ENCODE measurements at places on chromosomes 7 and 10. TPM values are rescaled to one million over a fixed set of nuclear protein-coding genes. Genes with fewer than 3 reads are reported as not detected.

DNA sequence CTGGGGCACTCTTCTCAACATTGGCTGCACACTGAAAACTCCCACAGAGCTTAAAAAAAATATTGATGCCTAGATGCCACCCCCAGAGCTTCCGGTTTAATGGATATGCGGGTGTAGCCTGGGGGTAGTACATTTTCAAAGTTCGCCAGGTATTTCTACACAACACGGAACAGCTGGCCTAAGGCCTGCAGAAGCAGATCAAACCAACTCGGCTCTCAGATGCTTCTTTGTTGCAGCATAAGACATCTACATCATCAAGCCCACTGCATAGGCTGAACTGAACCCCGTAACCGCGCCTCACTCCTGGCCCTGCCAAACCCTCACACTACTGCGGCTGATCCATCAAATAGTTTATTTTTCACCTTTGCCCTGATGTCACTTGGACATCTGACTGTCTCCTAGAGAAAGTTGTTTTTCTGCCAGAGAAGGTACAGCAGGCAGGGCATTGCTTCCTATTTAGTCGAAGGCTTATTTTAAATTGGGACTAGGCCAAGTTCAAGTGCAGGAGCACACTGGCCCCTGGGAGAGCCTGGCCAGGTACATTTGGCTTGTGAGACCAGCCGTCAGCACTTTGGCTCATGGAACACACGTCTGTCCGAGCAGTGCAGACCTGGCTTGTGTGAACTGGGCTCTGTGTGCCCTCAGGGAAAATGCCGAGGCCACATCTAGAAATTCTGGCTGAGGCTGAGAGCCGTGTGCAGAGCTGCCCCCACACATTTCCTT is 113.3 kb downstream of the TACC2 start:
- peak; percentile 80 for DNase-seq

DNA sequence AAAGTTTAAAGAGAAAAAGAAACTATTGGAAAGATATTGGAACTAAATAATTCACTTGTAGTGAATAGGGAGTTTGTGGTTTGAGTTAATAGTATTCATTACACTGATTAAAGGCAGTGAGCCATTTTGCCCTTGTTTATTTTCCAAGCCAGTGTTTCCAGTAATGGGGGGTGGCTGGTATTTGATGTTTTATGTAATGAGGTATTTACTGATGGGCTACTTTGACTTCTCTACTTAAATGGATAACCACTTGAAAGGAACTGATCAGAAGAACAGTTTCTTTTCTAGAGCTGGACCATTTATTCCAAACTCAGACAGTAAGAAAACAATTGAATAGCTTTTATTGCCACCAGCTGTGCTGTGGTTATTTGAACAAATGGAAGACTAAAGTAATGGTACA is 227.0 kb upstream of the HDAC9 start:
- no peak for DNase-seq

DNA sequence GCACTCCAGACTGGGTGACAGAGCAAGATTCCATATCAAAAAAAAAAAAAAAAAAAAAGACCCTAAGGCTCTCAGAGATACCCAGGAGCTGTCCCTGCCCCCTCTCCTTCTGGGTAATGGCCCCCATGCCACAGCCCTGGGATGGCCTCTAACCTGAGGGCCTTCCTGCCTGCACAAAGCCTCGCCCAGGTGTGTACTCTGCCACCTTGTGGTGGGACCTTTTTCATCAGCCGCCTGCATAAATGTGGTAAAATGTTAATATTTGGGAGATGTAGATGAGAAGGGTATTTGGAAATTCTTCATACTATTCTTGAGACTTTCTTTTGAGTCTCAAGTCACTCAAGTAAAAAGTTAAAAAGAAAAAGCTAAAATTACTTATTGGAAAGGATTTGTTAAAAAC is 46.3 kb upstream of the RNF216 start:
- DNase-seq = peak; percentile 50

GRCh38 chr7:33979807-33980355 is 74.5 kb downstream of the BMPER start:
- peak; percentile 43 for DNase-seq

DNA sequence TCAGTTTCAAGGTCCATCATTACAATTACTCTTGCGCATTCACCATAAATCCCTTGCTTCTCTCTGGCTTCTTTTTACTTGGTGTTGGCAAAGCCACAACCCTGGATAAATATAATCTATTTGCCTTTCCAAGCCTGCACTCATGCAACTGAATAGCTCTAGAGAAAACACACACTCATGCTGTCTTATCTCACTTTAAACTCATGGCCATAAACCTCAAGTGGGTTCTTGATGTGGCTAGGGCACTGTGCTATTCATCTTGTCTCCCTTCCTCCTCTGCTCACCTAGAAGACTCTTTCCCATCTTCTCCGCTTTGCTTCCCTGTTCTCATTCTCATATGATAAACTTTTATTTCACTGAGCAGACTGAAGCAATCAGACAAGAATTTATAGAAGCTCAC is 165.4 kb upstream of the MTPN start:
- no peak for DNase-seq

SH3PXD2A gene
- 15.0 TPM for total RNA-seq

C10orf62 gene
- total RNA-seq = 0.26 TPM

TET1 gene
- total RNA-seq = not detected
